ENCODE measurements at places on chromosomes 5 and 9.

- DNase-seq: no peak
These were observed 431.9 kb downstream of the ANXA1 start for GRCh38 chr9:73583576-73583975.

DNA sequence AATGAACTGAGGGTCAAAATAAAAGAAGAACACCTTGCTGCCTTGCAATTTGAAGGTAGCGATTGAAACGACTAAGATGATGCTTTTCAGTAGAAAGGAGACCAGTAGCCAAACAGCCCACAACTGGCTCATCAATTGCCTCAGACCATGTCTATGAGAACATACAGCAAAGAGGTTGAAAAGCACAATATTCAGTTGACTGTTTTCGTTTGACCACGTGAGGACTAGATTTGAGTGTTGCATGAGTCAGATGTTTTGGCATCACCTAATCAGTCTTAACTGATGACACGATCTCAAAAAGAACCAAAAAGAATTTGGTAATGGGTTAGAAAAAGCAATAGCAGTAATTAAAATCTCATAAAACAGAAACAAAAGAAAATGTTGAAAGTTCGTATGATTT lies 82.7 kb upstream of the IL7R start:
- DNase-seq: no peak

GRCh38 chr9:136711751-136712689 lies at the start of gene DIPK1B:
Gene DIPK1B, plus strand, starts transcription at chr9:136712572. Its CDS starts 94 bp downstream, at chr9:136712666.
- no peak for DNase-seq

GRCh38 chr5:153485641-153486040 lies 4.8 kb upstream of the GRIA1 start:
- no peak for DNase-seq

DNA sequence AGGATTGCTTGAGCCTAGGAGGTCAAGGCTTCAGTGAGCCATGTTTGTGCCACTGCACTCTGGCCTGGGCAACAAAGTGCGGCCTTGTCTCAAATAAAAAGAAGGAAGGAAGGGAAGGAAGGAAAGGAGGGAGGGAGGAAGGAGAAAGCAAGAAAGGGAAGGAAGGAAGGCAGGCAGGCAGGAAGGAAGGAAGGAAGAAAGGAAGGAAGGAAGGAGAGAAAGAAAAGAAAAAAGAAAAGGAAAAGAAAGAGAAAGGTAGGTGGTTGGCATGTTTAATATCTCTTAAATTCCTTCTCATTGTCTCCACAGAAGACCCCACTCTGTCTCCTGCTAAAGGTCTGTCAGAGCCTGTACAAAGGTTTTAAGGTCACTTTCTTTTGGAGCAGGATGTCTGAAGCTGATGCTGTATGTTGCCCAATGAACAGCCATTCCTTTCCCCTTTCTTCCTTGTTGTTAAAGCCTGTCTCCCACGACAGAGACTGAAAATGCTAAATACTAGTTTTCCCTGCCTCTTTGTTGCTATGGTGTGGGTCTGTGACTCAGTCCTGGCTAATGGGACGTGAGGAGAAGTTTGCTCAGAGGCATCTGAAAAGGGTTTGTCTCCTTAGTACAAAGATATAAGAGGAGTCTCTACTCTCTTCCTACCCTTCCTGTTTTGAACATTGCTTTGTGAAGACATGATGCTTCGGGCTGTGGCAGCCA lies 213.3 kb downstream of the PCSK1 start:
- no peak for DNase-seq

DNA sequence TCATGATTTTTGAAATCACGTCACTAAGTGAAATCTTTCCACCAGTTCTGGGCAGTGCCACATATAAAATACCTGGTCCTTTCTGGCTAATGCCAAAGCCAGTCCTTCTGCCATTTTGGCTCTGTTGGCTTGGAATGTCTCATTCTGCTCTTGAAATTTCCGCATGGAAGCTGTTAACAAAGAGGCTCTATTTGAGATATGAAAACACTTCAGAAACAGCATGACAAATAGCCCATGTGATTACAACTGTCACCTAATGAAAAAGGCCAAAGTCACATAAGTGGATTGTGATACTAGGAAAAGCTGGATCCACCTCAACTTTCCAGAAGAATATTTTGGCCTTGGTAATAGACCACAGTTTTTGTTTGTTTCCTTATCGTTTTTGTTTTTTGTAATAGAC lies 12.8 kb downstream of the GOLGA1 start:
- no peak for DNase-seq

DNA sequence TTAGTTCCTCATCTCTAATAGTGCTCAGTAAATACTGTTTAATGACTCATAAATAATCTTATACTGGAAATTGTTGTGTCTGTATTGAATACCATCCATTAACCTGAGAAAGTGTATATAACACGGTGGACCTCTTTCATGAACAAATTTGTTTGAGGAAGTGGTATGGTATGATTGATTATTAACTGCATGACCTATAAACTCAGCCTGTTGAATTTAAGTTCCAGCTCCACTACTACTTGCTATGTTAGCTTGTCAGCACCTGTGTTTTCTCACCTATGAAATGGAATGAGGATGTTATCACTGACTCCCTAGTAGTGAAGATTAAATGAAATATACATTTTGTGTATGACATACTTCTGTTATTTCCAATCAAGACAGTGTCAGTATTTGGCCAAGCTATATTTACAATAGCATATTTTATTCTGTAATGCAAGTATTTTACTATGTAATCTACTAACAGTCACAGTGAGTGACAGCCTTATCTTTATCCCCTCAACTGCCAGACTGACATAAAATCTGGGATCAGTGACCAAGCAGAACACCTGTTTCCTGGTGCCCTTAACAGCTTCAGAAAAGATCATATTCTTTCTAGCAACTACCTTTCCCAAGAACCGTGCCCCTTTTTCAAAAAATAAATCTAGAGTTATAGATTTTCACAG lies 77.3 kb upstream of the ITGA1 start:
- no peak for DNase-seq

DNA sequence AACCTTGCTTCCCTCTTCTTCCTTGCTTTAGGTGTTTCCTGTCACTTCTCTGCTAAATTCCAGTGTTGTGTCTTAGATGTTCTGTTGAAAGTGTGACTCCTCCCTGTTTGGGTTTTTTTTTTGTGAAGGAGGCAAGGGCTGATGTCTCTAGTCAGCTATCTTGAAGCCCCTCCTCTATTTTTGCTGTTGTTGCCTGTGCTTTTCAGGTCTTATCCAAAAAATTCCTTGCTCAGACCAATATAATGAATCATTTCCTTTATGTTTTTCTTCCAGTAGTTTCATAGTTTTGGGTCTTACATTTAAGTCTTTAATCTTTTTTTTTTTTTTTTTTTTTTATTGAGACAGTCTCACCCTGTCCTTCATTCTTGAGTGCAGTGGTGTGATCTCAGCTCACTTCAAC lies 22.3 kb downstream of the RIC1 start:
- no peak for DNase-seq

DNA sequence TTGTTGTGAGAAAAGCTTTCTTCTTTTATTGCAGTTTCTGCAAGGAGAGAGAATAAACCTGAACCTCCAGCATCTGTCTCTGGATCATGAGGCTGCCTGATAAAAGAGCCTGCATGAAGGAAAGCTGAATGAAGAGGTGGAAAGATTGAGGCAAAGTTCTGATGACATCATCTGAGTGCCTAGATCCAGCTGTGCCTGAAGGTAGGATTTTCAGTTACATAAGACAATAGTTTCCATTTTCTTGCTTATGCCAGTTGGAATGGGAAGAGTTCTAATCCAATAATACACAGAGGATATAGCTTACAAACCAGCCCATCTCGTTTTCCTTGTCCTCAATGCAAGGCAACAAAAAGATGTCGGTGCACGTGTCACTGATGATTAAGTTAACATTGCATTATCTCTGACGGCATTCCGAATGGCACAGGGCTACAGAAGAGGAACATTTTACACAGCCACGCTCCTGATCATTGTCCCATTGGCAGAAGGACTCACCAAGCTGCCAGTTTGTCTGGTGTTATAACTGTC lies 105.5 kb upstream of the ERCC6L2 start:
- DNase-seq: no peak

- no peak for DNase-seq
These were observed 41.7 kb upstream of the TMEM250 start for GRCh38 chr9:136160381-136160841.

DNA sequence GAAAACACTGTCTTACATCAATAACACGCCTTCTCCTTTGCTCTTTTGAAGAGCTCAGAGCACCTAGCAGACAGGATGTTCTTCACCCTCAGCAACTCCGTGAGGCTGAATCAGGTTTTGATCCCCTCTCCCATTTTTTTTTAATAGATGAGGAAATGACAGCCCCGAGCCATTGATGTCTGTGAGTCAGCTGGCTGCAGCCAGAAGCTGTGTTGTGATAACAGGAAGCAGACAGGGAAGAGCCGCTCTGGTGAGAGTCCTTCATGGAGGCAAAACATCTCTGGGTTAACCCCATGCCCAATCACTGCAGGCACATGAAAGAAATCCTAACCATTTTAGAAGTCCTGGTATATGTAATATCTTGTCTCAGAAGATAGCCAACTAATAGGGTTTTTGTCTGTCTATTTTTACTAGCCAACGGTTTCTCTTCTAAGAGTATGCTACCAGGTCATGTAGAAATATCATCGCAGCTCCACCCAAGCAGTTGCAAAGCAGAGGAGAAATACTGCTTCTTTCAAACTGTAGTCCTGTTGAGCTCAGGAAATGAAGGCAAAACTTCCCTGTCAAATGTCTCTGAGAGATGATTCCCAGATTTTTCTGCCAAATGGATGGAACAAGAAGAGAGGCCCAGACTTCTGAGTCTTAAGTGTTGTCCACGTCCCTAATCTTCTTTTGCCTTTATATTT lies 568.9 kb downstream of the CCDC171 start:
- DNase-seq: no peak

DNA sequence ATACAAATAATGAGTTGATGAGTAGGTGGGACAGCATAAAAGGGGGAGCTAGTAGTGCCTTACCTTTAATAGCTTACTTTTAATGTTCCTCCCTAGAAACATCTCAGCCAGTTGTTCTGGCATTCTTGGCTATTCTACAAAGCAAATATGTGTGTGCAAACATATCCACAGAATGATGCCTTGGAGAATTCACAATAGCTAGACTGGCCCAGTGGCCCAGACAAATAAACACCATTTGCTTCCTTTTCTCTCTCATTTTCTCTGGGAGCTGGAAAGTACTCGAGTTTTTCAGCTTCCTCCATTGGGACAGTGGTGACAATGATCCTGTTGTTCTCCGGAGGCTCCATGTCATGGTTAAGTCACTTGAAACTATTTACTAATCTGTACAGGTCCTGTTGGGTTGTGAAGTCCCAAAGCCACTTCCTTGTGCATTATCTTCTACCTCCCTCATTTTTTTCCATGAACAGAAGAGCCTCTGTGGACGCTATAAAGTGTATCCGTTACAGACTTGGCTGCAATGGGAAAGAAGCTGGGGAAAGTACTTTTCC lies 122.9 kb downstream of the DMAC1 start:
- DNase-seq: no peak

Measured in stimulated activated CD8-positive, alpha-beta memory T cell treated with anti-CD3 and anti-CD28 coated beads, Interleukin-4, amount 100 ng/mL, for 48 hours (primary cell).